C1 segment of cervical spinal cord (tissue), 14 donors: ENCODE measurements at places on chromosomes 3 and 15.

DNA sequence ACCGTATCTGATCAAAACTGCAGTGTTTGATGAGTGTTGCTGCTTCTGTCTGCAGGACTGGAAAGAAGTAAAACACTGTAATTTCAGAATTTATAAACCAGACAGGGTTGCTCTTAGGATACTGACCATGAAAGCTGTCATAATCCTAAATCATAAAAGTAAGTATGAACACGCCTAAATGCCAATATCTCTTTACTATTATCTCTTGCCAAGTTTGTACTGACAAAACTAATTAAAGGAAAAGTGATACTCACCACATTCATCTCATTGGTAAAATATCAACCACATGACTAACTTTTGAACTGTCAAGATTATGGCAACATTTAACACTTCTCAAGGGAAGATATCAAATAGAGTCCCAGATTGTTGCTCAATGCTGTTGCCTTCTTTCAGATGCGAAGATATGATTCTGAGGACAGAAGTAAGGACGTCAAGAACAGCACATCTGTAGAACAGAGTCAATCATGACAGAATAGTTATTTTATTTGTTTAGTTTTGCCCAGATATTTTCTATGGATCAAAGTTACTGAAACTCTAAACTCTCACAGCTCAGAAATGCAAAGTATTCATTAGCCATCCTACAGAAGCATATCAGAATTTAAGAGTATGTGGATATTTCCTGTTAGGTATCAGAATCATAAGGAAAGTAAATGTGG lies 61.4 kb upstream of the COL8A1 start:
- DNase-seq: no peak

GRCh38 chr15:59456114-59456513 lies 18.1 kb downstream of the FAM81A start:
- DNase-seq: no peak

DNA sequence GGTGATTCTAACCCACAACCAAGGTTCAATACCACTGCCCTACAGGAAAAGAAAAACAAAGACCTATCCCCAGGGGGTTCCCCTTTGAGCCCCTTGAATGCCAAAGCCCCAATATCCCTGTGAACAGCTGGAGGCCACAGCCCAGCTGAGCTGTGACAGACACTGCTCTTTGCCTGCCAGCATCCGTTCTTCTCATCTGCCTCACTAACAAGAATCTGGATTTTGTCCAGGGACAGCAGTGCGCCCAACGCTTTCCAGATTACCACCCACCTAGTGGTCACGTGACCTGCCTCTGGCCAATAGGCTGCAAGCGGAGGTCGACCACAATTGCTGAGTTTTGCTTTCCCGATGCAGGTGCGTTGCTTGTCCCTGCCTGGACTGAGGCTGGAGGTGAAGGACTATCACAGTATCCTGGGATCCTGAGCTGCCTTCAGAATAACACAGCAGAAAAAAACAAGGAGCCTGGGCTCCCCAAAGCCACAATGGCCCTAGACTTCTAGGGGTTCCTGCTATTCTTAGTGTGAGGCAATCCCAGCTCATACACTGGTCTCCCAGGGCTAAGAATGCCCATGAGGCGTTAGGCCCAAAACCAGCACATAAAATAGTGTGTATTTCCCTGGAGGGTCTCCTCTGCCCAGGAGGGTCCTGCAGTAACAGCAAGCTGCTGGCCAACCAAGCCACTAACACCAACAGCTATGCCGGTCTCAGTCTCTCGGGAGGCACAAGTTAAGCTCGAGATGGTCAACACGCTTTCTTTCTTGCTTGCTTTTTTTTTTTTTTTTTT lies 13.8 kb downstream of the BDH1 start:
- DNase-seq: peak; percentile 37

- DNase-seq: no peak
Observed at GRCh38 chr3:58361866-58362265, 29.2 kb downstream of the PXK start.

- no peak for DNase-seq
Observed at GRCh38 chr3:160447544-160447943, 2.0 kb downstream of the TRIM59 start.

DNA sequence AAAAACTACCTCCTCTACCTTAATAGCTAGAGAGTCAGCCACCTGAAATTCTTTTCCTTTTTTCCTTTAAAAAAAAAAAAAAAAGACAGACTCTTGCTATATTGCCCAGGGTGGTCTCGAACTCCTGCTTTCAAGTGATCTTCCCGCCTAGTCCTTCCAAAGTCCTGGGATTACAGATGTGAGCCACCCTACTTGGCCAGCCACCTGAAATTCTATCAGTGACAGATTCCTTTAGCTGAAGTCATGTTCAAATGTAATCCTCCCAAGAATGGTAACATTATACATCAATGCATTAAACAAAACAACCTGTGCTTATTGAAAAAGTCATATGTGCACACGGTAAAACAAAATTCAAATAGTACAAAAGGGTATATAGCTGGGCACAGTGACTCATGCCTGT lies 51.8 kb upstream of the ATOSA start:
- DNase-seq: no peak

GRCh38 chr15:76994971-76995945 lies at the start of gene PSTPIP1:
Gene PSTPIP1, plus strand, starts transcription at chr15:76995126. Its CDS starts 448 bp downstream, at chr15:76995574.
- peak; percentile 19 for DNase-seq

GRCh38 chr15:101536875-101537405 lies 47.4 kb upstream of the PCSK6 start:
- DNase-seq: no peak

GRCh38 chr3:116707531-116707930 lies 2.0 kb upstream of the TUSC7 start:
- DNase-seq: no peak

DNA sequence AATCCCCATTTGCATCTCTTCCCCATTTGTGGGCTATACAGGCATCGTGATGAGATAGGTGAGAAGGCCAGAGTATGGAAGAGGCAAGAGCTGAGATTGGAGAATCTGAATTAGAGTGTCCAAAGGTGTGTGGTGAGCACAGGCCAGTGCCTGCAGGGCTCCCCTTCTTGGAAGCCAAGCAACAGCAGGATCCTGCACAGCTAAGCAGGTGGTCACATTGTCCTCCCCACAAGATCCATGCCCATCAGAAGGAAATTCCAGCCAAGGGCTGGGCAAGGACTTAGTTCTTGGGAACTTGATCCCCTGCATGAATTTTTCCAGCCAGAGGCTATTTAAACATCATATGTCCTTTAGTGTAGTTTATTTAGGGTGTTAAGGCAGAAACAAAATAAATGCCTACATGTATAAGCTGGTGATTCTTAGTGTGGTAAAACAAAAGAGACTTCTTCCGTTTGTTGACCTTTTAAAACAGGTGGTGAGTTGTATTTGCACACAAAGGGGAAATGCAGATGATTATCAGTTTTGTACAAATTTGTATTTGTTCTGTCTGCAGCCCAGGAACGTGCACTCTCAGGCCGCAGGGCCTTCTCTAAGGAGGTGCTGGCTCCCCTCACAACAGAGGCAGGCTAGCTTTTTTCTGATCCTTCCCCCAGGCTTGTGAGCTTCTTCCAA lies 110.2 kb downstream of the PLCL2 start:
- DNase-seq: no peak

DNA sequence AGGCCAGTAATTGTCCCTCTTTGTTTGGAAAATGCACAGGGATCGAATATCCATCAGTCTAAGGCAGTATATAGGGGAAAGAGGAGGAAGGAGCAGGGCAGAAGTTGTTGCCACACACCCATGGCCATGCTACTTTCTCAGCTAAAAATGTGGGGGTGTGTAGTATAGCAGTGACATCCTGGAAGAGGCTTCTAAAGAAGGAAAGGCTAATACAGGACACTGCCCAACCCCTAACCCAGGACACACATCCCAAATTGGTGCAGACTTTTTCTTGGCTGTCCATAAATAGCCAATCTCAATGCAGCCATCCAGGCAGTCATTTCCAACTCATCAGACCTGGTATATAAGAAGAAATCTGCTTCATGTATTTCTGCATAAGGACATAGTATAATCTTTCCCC lies 33.1 kb upstream of the LRRN1 start:
- no peak for DNase-seq

- DNase-seq: no peak
Observed at GRCh38 chr3:120796976-120797375, 54.4 kb downstream of the GTF2E1 start.

DNA sequence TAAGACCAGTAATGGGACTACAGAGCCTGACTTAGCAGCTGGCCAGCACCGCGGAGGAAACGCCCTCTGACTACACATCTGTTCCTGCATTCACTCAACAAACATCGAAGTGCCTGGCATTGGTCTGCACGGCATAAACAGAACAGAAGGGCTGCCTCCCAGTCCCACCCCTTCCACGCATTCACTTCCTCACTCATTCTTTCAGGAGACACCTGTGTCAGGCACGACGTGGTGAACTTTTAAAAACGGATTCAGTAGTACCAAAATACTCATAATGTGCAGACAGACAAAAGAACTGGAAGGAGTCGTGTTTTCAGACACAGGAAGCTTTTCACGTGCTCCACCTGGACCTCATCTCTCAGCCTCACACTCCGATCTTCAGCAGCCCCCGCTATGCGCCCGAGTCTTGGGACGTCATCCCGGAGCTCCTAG lies 123.3 kb downstream of the XXYLT1 start:
- DNase-seq: no peak

DNA sequence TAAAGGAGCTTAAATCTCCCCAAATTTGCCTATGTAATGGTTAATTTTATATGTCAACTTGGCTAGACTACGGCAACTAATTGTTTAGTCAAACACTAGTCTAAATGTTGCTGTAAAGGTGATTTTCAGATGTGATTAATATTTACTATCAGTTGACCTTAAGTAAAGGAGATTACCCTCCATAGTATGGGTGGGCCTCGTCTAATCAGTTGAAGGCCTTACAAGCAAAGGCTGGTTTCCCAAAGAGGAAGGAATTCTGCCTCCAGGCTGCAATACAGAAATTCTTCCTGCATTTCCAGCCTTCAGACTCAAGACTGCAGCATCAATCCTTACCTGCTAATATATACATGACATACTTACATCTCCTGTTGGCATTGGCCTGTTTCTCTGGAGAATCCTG lies 23.6 kb downstream of the SLC12A8 start:
- no peak for DNase-seq

GRCh38 chr3:129491794-129492193 lies 36.6 kb upstream of the RHO start:
- DNase-seq: no peak

DNA sequence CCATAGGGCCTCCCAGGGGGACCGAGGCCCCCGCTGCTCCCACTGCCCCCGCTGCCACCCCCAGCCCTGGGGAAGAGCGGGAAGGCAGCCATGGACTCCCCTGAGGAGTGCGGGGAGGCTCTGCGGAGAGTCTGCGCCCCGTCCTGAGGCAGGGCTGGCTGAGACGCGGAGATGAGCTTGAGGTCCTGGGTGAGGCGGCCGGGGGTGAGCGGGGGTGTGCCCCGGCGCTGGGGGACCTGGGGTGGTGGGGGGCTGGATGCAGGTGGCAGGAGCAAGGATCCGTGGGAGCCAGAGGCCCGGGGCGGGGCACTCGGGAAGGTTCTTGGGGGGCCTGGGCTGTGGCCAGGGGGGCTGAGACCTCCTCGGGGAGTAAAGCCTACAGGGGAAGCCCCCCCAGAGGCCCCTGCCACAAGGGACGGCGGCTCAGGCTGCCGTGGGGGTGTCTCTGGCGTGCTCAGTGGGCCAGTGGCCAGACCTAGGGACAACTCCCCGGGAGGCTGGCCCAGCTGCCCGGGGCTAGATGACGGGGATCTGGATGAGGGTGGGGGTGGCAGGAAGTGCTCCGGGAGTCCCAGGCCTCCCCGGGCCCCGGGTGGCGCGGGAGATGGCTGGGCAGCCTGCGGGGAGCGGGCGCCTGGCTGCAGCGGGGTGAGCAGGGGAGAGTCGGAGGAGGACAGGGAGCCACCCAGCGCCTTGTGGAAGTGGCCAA lies 45.9 kb downstream of the HCN4 start:
- DNase-seq: peak; percentile 3

- DNase-seq: no peak
Observed at GRCh38 chr3:184300378-184300720, 1.3 kb downstream of the PSMD2 start.

- no peak for DNase-seq
Observed at GRCh38 chr3:171804618-171805389, 5.5 kb downstream of the PLD1 start.

GRCh38 chr15:28123408-28124023 lies 24.4 kb upstream of the OCA2 start:
- DNase-seq: peak; percentile 13

DNA sequence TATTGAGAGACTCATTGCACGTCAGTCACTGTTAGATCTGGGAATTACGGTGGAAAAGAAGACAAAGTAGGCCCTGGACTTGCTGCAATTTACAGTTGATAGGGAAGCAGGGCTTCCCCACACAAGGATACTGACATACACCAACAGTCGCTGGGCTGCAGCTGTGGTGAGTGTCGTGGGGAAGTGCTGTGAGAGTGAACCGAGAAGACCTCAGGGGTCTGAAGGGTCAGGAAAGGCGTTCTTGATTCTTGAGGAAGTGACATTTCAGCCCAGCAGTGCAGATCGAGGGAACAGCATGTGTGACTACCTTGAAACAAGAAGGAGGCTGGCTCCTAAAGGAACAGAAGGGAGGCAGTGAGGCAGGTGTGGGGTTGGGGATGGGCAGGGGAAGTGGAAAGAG lies 22.5 kb downstream of the MYZAP start:
- no peak for DNase-seq

DNA sequence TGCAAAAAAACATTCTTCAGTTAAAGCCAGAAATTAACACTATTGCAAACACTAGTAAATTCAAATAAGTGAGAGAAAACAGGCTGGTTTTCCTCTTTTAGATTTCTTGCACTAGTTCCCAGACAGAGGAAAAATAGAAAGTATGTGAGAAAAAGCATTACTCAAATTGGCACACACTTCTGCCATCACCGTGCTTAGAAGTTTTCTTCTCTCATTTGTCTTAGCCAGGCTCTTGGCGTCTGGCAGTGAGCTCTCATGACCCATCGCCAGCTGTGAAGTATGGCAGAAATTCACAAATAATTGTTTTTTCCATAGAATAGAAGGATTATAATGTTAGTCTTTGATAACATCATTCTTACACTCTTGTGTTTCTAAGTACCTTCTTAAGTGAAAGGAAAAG lies 515.9 kb downstream of the GBE1 start:
- DNase-seq: no peak

DNA sequence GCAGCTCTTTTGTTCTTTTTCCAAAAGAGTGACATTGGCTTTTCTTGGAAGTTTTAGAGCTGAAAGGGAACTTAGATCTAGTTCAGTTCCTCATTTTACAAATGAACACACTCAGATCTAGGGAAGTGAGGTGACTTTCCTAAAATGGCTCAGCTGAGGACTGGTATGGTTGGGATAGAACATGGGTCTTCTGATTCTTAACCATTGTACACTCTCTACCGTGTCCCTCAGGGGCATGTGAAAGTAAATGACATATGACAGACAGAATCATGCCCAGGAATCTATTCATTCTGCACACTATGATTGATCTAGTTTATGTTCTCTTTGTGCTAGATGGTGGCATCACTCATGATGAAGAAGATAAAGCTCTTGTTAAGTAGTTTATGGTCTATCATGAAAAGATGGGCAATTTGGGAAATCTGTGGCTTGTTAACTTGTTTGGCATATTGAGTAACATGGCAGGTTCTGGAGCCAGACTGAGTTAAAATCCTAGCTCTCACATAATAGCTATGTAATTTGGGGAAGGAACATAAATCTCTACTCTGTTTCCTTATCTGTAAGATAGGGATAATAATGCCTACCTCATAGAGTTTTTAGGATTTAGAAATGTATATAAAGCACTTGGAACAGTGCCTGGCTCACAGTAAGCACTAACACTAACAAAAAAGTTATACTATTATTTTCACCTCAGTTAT lies 30.9 kb downstream of the UBE2E1 start:
- DNase-seq: no peak
